ENCODE measurements at places on chromosomes 11 and 22. TPM values are rescaled to one million over a fixed set of nuclear protein-coding genes. Genes with fewer than 3 reads are reported as not detected.
A peak's percentile ranks its signal among the peaks of the same experiment; 100 is the strongest.

Gene SLC5A4
- 0.19 TPM for polyA plus RNA-seq

GRCh38 chr11:12094872-12095800 is 15.3 kb upstream of the MICAL2 start:
- DNase-seq = no peak

Gene UPB1
- 0.11 TPM for polyA plus RNA-seq

GRCh38 chr11:65114538-65115171 is 2.8 kb downstream of the ZNHIT2 start:
- no peak for DNase-seq

Gene POTEH
- not detected for polyA plus RNA-seq

Gene CD3E
- polyA plus RNA-seq = 0.27 TPM

DNA sequence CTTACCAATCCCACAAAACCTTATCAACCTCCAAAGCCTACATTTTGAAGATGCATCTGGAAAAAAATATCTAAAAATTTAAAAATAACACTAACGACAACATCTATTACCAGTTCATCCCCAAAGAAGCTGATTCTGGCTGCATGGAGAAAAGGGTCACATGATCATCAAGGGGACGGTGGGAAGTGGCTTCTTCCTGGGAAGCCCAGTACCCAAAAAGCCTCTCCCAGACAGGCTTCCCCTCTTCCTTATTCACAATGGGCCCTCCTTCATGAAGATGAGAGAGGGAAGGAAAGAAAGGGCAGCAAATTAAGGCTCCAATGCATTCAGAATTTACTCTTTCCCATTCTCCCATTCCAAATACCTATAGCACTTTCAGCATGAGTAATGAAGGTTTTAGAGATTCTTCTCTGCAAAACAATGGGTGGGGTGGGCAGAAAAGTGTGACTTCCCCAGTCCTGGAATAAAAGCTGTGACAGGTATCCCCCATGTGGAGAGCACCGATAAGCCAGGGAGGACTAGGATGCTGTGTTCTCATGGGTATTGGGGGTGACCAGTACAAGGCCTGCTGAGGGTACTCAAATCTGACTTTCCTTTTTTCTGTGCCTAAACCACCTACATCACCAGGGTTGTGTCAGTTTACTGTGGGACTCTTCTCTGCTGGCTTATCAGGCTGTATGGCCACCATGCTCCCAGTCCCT is 88.2 kb downstream of the SIK3 start:
- no peak for DNase-seq

DNA sequence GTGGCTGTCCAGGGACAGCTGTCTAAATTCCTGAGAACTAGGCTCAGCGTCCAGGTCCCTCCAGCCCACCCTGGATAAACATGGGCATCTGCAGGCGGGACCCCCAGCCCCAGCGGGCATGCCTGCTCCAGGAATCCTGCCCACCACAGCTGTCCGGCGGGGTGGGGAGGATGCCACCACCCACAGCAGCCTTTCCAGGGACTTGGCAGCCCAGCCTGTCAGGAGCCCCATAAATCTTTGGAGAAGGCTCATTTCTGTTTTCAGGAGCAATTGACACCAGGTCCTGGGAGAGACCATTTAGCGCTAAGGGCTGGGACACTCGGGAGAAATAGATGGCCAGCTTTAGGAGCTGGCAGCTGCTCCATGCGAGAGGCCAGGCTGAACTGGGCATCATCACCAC is 358.9 kb downstream of the CADM1 start:
- no peak for DNase-seq

DNA sequence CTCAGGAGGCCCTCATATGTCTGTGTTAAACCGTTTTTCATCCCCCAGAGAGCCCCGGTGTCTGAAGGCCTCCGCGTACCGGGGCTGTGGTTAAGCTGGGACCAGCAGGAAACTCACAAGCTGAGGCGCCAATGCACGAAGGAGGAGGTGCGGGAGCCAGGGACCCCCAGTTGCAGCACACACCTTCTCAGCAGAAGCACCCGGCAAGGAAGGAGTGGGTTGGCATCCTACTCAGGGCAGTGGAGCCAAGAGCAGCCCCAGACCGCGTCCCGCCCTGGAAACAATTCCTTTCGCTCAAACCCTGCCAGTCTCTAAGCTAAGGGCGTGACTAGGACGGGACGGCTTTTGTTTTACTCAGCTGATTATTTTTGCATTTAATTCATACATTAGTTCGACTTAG is 726.9 kb downstream of the BRD1 start:
- DNase-seq = no peak

GRCh38 chr11:118138839-118139420 is 13.7 kb downstream of the SCN4B start:
- DNase-seq = no peak

DNA sequence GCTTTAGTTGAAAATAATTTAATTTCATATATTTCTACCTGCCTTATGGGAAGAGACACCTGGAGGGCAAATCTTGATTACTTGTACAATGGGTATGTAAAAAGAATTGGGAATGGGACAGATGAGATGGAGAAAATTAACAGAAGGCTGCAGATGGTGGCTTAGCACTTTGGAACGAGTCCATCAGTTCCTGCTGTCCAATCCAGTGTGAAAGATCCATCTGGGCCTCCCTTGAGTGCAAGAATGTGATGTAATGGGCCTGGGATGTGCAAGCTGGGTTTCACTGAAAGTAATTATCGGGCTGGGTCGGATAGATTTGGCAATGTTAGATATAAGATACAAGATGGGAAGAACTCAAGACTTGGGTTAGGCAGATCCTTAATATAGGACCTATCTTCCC is 42.0 kb downstream of the CECR2 start:
- no peak for DNase-seq

Gene FAM180B
- 0.04 TPM for polyA plus RNA-seq

- DNase-seq = no peak
Measured at GRCh38 chr11:9571071-9571762, 2.3 kb upstream of the WEE1 start.

GRCh38 chr11:90704510-90704909 is 481.7 kb upstream of the CHORDC1 start:
- DNase-seq = no peak

- DNase-seq = no peak
Measured at GRCh38 chr22:45999379-45999971, 22.5 kb upstream of the WNT7B start.

- DNase-seq = no peak
Measured at GRCh38 chr22:19644314-19645223, 69.7 kb upstream of the SEPTIN5 start.

DNA sequence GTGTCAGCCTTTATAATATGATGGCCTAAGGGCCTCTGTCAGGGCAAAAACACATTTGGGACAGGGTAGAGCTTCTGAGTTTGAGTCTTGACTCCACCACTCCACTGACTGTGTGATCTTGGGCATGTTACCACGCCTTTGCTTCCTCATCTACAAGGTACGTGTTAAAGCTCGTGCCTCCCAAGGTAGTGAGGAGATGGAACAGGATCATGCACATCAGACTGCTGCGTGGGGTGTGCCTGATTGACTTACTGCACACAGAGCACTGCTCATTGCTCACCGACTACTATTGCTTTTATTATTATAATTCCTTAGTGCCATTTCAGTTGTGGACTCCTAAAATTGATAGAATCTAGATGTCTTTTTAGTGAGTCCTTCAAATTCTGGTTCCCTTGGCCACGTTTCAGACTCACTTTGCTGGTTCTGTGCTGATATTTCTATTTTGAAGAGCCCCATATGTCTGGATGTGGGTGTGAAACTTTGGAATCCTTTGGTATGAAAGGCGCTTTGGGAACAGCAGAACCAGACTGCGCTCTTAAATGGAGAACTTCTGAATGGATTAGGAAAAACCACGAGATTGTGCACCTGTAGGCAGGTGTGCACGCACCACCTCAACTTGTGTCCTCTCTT is 44.1 kb upstream of the RAB1B start:
- DNase-seq = no peak

GRCh38 chr11:68749229-68750123 is 1.8 kb downstream of the TESMIN start:
- no peak for DNase-seq

- no peak for DNase-seq
Measured at GRCh38 chr11:82978422-82979099, 77.0 kb downstream of the DDIAS start.

GRCh38 chr22:43470253-43470652 is 58.4 kb downstream of the MPPED1 start:
- no peak for DNase-seq

GRCh38 chr22:31625661-31626426 is 36.2 kb downstream of the PISD start:
- peak; percentile 42 for DNase-seq

DNA sequence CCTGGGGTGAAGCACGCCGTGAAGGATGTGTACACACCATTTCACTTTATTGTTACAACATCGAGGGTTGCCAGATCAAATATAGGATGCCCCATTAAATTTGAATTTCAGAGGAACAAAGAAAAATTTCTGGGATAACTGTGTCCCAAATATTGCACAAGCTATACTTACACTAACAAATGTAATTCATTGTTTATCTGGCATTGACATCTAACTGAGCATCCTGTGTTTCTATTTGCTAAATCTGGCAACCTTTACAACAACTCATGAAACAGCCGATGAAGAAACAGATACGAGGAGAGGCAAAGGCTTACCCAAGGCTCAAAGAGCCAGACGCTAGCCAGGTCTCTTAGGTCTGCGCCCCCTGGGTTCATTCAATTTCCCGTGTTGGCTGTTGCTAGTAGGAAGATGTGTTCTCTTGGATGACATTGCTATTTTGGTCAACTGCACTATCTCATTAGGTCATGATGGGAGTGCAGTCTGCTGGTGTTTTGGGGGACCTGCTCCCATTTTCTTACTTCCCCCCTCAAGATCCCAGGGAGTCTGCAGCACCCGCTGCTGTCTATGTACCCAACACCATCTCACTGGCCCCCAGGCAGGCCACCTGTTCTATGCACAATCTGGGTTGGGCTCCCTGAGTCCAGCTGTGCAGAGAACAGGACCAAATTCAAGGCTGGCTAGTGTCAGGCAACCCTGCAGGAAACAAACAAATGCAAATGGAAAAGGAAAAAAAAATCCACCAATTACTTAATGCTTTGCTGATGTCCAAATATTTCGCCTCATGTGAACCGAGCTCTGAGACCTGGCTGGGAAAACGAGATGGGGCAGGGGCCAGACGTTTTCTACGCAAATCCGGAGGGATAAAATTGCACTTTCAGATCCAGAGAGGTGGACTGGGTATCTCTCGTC is 560.9 kb downstream of the MIAT start:
- DNase-seq = peak; percentile 63

GRCh38 chr11:68965901-68966853 is 14.6 kb downstream of the MRGPRD start:
- no peak for DNase-seq

Gene BIRC3
- 0.97 TPM for polyA plus RNA-seq

Gene RNASEH2C
- 47.1 TPM for polyA plus RNA-seq

DNA sequence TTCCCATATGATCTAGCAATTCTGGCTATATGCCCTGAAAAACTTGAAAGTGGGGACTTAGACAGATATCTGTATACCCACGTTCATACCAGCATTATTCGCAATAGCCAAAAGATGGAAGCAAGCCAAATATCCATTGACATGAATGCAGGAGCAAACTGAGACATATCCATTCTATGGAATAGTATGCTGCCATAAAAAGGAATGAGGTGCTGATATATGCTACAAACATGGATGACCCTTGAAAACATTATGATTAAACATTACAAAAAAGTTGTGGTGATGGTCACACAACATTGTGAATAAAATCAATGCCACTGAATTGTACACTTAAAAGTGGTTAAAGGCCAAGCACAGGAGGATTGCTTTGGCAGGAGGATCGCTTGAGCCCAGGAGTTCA is 25.5 kb downstream of the MFNG start:
- no peak for DNase-seq

Gene RASGRP2
- 6.5 TPM for polyA plus RNA-seq

Gene INPP5J
- polyA plus RNA-seq = 0.65 TPM

Gene CSF2RB
- 0.45 TPM for polyA plus RNA-seq

DNA sequence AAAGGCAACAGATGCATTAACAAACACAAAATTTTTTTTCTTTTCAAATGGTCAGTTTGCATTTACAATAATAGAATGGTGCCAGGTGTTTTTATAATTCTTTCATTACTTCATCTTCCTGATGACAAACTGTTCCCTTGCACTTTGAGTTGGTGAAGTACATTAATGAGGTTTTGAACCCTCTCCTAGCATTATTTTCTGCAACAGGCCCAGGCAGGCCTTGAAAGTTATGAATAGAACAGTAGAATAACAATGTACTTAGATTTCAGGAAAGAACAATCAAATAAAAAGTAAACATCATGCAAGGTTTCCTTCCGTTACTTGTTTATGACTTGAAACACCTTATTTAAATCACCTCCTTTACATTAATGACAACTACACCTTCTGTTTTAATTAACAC is 9.6 kb downstream of the BTG4 start:
- DNase-seq = no peak

- peak; percentile 42 for DNase-seq
Measured at GRCh38 chr11:77171885-77172665, 44.0 kb downstream of the MYO7A start.

GRCh38 chr11:94186342-94187203 is 57.9 kb downstream of the PANX1 start:
- DNase-seq = no peak

Gene KRTAP5-1
- polyA plus RNA-seq = not detected

Measured in psoas muscle (tissue), 8 donors.